ENCODE measurements at places on chromosomes 6 and 20.

GRCh38 chr20:63466250-63466825 lies 6.1 kb downstream of the KCNQ2 start:
- DNase-seq: no peak

GRCh38 chr6:148747145-148747470 lies 278 bp downstream of the UST start:
- no peak for DNase-seq

GRCh38 chr6:37862430-37862829 lies 42.9 kb downstream of the ZFAND3 start:
- no peak for DNase-seq

GRCh38 chr20:32110173-32110704 lies 725 bp downstream of the TM9SF4 start:
- DNase-seq: no peak

- DNase-seq: no peak
Measured at GRCh38 chr6:170045981-170046667, 244.8 kb downstream of the DLL1 start.

DNA sequence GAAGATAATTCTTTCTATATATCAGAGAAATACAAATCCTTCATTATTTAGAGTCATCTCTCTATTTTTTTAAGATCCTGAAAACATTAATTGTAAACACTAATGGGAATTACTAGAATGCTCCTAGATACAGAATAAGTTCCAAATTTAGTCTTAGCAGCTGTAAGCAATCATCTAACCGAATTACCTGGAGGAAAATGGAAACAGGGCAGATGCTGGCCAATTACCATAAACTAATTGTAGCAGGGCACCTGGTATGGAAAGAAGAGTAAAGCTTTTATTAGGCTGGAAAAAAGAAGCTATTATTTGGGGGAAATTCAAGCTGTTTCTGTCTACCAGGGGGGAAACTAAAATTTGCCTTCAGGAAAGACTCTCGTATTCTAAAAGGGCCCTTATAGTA lies 257.5 kb downstream of the MMUT start:
- no peak for DNase-seq

GRCh38 chr6:140269591-140270165 lies 895.2 kb upstream of the CITED2 start:
- no peak for DNase-seq

DNA sequence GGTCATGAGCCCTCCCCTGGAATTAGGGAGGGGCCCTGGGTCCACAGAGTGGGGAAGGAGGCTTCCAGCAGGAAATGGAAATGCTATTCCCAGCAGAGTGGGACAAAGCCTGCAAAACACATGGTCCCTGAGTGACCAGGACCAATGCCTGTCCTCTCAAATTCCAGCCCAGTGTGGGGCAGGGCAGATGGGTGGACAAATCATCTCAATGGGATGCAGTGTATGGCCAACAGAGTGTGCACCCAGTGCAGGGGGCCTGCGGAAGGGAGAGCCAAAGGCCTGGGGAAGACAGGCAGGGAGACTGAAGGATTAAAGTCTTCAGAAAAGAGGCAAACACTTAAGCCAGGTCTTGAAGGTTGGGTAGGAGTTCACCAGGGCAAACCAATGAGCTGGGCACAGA lies 28.7 kb upstream of the PHACTR3 start:
- no peak for DNase-seq

DNA sequence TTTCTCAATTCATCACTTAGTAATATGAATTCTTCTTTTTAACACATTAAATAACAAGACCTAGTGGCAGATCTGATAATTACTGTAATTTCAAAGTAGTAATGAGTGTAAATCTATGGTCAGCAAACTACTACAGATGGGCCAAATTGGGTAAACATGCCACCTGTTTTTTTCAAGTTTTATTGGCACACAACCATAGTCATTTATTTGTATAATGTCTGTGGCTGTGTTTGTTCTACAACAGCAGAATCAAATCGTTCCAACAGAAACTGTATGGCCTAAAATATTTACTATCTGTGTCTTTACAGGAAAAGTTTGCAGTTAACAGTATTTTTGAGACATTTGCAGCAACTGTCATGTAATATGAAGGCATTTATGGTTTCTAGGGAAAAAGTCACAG lies 86.1 kb upstream of the EYA2 start:
- DNase-seq: peak; percentile 37

DNA sequence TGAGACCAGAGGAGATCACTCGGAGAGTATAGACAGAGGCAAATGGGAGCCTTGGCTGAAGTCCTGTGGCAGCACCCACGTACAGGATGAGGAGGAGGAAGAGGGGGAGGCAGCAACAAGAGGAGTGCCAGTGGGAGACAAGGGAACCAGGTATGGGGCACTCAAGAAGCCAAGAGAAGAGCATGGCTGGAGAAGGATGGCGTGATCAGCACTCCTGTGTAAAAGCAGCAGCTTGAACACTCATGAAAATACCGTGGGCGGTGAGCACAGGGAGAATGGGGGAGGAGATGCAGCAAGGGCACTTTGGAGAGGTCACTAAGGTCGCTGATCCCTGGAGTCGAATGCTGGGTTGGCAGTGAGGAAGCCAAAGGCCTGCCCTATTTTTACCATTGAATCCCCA lies 51.2 kb upstream of the PRND start:
- DNase-seq: no peak

DNA sequence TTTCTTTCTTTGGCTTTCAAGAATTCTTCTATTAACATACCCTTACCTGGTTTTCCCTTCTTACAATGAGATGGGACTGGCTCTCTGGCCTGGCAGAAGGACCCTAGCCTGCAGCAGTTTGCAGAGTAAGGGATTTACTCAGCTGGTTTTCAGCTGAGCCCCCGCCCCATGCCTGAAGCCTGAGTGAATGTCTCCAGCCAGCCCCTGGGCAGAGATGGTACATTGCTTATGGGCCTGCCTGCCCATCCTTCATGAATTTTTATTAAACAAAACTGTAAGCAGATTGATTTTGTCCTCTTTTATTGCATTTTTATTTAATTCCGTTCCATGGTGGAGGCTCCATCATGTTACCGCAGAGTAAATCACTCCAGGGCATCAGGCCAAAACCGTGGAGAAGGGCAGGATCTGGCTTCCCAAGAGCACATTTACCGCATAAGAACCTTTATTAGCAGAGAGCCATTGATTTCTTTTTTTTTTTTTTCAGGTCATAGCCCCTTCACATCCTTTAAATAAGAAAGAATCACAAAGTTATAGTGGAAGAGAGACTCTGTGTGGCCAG lies 316.2 kb downstream of the DHX35 start:
- DNase-seq: no peak

DNA sequence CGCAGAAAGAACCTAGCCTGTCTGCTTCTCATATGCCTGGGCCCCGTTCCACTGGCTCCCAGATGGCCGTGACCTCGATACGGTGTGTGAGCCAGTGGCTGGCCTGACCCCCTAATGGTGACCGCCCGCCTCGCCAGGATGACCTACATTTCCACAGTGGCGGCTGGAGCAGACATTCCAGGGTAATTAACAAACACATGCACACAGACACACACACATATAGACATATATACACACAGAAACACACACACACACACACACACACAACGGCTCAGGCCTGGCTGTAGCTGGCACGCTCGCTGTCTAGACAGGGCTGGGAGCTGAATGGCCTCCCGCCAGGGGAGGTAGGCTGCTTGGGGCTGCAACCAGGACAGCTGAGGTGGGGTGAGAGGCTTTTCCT lies 227.1 kb downstream of the ANKRD60 start:
- no peak for DNase-seq

GRCh38 chr20:59299945-59300332 lies 472 bp upstream of the EDN3 start:
- no peak for DNase-seq

DNA sequence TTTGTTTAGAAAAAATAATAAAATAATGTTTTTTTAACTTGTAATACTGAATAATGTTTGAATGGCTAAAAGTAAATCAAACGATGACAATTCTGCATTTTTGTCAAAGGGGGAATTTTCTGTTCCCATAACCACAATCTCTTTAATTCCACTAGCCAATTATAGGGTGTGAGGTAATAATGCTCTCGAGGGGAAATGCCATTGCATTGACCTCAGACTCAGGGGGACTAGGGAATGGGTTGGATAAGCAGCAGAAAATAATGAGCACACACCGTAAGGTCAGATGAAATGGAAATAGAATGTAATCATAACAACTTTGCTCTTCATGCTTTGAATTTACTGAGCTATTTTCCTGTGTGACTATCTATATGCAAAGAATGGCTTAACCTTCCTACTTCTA lies 584.7 kb downstream of the RFPL4B start:
- no peak for DNase-seq

DNA sequence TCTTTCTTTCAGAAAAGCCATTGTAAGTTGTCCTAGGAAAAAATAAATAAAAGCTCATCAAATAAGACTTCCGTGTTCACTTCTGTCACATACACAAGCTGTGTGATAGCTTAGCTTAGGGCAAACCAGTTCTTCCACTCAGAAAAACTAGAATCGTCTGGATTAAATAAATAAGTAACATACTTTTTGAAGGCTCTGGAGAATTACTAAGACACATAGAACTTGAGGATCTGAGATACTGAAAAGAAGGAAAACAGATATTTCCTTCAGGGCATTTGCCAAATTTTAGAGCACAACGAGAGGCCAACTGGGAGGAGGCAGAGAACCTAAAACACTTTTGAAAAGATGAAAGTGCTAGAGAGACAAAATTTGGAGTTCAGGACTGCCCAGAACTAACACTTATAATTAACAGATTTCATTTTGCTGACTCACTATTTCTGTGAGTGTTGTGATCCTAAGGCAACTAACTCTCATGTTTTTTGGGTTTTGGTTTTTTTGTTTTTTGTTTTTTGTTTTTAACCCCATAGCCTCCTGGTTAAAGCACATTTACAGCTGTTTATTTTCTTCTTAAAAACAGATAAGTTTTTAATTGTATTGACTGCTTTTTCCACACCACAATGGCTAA lies 38.7 kb upstream of the THEMIS start:
- no peak for DNase-seq

- no peak for DNase-seq
Measured at GRCh38 chr6:75579951-75580350, 21.7 kb upstream of the SENP6 start.

GRCh38 chr6:166364456-166364855 lies 18.3 kb downstream of the MPC1 start:
- no peak for DNase-seq

GRCh38 chr6:47075741-47076421 lies 33.7 kb upstream of the ADGRF1 start:
- no peak for DNase-seq

GRCh38 chr6:157552081-157552747 lies 171.2 kb downstream of the ZDHHC14 start:
- peak; percentile 6 for DNase-seq

Measured in NCI-H2029 (cell line).